ENCODE measurements at places on chromosomes 1 and 21.
A peak's percentile ranks its signal among the peaks of the same experiment; 100 is the strongest.

DNA sequence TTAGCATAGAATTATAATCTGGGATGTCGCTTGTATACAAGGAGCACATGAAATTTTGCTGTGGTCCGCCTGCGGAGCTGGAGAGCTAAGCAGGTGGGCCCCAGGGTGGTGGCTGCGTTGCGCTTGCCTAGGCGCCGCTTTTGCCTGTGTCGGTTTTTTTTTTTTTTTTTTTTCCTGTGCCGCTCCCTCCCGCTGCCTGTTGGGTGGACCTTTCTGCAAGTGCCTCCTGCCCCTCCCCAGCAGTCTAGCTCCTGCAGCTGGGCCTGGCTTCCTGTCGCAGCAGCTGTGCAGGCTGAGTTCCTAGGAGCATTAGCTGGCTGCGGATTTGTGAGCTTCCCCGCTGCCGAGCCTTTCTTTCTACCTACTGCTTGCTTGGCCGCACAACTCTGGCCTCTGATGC, 20.6 kb downstream of the PYHIN1 start:
- DNase-seq, result no peak

GRCh38 chr1:15426492-15427279, 11.6 kb upstream of the CTRC start:
- peak; percentile 69 for DNase-seq

DNA sequence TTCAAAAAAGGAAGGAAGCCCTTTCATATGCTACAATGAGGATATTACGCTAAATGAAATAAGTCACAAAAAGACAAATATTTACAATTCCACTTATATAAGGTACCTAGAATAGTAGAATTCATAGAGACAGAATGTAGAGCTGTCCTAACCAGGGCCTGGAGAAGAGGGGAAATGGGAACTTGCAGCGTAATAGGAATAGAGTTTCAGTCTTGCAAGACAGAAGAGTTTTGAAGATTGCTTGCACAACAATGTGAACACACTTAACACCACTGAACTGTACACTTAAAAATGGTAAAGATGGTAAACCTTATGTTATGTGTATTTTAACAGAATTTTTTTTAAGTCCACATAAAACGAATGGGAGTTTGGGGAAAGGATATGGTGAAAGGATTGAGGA, 2.9 kb downstream of the CD1B start:
- DNase-seq, result no peak

DNA sequence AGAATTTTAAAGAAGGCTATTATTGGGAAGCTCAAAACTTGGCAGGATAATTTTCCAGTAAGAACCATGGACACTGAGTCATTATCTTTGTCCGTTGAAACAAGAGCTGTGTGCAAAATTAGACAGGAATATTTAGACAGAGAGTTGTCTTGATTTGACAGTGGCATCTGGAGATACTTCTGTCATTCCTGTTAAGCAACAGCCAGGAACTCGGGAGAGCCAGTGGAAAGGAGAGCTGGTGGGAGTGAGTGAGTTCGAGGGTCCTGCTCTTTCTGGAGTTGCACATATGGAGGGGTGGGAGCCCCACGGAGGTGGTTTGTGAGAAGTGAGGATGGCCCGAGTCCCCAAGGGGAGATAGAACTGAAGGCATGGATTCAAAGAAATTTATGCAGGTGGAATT, 3.1 kb downstream of the COQ8A start:
- peak; percentile 33 for DNase-seq

- DNase-seq, result no peak
Measured at GRCh38 chr21:34035619-34036354, 37.6 kb upstream of the MRPS6 start.

- DNase-seq, result peak; percentile 92
Measured at GRCh38 chr1:215835951-215836350, 268.8 kb downstream of the KCTD3 start.

GRCh38 chr21:34073032-34073748, at the start of the genes MRPS6 and SLC5A3:
MRPS6 (plus strand) TSS chr21:34073578; CDS start chr21:34073701, 123 bp downstream.
SLC5A3 (plus strand) TSS chr21:34073578; CDS start chr21:34095199, 21,621 bp downstream.
- peak; percentile 74 for DNase-seq

- DNase-seq, result peak; percentile 24
Measured at GRCh38 chr1:93395195-93395594, 49.5 kb downstream of the DR1 start.

DNA sequence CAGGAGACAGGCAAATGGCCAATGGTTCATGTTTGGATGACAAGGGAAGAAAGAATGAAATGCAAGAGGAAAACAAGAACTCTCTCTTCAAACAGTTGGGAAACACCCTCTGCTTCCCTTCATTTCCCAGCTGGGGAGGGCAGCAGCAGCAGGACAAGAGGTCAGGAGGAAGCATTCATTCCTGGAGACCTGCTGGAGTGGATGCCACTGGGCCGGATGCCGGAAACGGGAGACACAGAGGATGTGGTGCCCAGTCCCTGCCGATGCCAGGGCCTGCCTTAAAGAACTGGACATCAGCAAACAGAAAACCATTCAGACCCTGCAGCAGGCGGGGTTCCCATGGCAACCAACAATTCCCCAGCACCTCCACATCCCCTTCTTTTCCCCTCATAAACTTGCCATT, 102.3 kb upstream of the ZNF648 start:
- DNase-seq, result peak; percentile 52

- peak; percentile 30 for DNase-seq
Measured at GRCh38 chr21:41425954-41426675, at the start of gene MX1. MX1 (plus strand) TSS chr21:41426239; CDS start chr21:41432071, 5,832 bp downstream.

DNA sequence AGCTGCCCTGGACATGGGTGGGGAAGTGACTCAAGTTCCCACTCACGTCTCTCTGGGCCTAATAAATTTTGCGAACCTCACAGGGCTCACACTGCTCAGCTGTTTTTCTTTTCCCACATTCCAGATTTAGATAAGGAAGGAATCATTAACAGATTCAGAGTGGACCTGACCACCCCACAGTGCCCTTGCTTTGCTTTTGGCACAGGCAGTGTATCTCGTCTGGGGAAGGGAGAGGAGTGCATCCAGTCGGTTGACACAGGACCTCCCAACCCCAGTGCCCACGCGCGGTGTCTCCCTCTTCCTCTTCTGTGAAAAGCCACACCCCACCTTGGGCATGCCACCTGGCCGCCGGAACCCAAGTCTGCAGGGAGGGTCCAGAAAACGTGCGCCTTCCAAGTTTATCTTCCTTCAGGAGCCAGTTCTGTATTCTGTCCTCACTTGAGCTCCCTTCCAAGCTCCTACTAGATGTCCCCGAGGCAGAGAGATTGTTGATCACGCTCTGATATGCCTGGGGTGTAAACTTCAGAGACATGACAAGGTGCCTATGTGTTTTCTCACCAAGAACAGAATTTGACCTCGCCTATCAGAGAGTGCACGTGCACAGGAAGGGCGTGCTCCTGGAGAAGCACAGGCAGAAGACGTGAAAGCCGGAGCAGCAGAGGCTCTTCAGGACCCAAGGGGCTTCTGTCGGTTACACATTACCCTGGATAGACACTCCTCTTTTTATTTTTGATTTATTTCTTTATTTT, 9.5 kb upstream of the SLC2A5 start:
- DNase-seq, result peak; percentile 42

DNA sequence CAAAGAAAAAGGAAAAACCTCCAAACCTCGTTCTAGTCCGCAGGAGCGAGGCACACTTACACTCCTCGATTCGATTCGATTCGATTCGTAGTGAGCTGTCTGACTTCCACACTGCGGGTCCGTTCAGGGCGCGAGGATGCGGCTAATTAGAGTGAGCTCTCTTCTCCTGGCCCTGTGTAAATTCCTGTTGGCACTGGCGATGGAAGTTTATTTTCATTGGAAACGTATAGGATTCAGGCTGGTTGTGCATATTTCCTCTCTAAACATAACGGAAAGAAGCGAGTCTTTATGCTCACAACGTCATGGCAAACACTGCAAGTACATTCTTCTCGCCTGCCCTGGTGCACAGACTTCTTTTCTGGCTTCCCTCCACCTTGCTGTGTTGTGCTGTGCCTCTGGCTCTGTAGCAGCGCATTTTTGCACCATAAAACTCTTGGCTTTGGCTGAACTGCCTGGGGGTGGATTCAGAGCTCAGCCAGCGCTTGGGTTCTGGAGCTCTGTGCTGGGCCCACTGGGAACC, 2.7 kb downstream of the HUNK start:
- DNase-seq, result no peak

- no peak for DNase-seq
Measured at GRCh38 chr1:25517476-25518394, 25.7 kb upstream of the LDLRAP1 start.

DNA sequence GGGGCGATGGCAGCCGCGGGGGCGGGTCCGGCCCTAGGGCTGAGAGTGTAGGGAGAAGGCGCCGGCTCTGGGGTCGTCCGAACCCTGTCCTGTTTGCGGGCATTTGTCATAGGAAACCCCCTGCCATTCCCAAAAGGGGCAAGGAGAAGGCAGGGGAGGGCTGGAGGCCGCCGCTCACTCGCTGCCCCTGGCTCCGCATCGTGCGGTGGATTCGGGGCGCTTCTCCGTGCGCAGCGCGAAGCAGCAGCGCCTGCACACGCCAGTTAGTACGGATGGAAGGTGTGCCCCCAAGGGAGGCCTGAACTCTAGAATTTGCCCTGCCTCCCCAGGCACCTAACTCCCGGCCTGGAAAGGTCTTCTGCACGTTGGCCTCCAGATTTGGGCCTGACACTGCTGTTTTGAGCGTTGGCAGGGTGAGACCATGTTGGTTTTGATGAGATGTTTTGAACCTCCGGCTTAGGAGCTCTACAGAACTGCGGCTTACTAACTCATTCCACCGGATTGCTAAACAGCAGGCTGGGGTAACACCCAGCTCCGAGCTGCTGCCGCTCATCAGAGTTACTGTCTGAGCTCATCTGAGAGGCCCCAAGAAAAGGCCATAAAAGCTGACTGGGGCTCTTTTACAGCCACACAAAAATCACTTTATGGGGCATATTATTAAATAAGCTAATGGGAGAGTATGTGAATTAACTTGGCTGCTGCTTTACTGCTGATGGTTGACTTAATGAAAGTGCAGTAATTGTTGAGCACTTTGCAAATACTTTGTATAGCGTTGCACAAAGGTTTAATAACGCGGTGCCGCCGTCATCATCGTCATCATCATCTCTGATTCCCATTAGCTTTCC, 987 bp downstream of the GPR137B start:
- peak; percentile 74 for DNase-seq

GRCh38 chr1:63005812-63006211, 221.9 kb downstream of the ATG4C start:
- no peak for DNase-seq

- peak; percentile 19 for DNase-seq
Measured at GRCh38 chr1:70764747-70765146, 282.9 kb downstream of the PTGER3 start.

DNA sequence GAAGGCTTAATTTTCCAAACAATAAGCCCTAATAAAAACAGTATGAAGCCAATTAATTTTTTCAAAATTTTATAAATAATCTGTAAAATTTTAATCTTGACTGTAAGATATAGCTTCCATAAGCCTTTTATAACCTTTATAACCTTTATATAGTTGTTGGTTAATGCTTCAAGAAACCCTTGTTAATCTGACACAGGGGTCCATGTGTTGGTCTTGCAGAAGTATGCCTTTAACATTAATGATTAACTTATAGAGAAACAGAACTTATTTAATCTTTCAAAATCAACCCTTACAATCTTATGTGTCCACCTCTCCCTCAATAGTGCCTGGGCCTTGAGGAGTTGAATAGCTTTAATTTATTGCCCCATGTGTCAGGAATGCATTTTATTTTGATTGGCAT, 23.2 kb upstream of the HAO2 start:
- no peak for DNase-seq

DNA sequence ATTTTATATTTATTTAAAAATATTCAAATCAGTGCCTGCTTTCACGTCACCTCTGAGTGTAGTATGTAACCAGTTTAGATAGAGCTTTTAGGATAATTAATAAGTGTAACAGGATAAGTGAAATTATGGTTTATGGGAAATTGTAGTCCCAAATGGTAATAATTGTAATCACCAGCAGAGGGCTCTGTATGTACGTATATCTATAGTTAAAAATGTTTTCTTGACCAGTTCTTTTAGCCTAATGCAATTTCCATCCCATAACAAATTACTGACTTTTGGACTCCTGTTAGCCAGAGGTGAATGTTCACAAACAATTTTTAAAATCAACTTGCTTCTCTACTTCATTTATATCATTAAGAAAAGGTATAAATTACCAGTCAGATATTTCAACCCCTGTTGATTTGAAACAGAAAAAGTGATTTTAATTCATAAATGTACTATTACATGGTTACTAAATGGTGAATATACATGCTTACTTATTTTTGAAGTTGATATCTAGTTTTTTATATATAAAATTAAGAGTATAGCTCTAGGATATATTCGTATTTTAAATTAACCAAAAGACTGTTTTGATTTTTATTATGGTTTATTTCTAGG, 25.3 kb downstream of the SLC30A7 start:
- DNase-seq, result peak; percentile 70

- no peak for DNase-seq
Measured at GRCh38 chr21:42151948-42152220, 67.1 kb upstream of the ABCG1 start.

GRCh38 chr1:107430540-107431228, 289.8 kb downstream of the NTNG1 start:
- peak; percentile 59 for DNase-seq

DNA sequence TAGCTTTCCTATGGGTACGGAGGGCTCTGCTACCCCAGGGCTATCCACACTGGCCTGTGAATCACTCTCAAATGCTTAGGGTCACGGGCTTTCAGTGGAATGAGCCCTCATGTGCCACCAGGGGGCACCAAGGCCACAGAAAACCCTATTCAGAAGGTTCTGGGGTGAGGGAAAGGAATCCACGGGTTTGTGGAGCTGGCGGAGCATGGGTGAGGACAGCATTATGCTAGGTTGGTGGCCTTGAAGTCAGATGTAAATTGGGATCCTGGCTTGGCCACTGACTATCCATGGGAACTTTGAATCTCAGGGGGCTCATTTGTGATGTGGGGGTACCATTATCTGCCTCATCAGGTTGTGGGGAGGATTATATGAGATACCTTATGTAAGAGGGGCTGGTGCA, 5.1 kb upstream of the LAMTOR5 start:
- DNase-seq, result peak; percentile 71
